Stimulated activated CD4-positive, alpha-beta T cell treated with anti-CD3 and anti-CD28 coated beads, Interleukin-1b, Interleukin-23, amount 100 ng/mL, for 24 hours (primary cell): ENCODE measurements at places on chromosomes 3 and 15.

- no peak for DNase-seq
Measured at GRCh38 chr3:145035682-145036081, 1064.1 kb downstream of the DIPK2A start.

- no peak for DNase-seq
Measured at GRCh38 chr3:45538641-45538986, 55.9 kb upstream of the LIMD1 start.

DNA sequence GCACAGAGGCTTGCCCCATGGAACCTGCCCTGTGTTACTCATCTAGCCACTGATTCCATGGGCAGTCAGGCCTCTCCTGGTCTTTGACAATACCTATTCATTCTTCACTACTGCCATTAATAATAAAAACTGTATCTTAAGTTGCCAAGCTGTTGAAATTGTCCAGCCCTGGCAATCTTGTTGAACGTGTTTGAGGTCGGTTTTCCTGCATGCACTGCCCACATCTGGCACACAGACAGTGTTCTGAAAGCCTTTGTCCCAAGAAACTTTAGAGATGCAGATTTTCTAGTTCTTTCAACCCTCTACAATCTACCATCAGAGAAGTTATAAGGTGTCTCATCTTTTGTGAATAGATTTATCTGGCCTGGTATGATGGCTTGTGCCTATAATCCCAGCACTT, 567.2 kb upstream of the NECTIN3 start:
- no peak for DNase-seq

GRCh38 chr15:88627463-88627862, 6.3 kb downstream of the AEN start:
- no peak for DNase-seq

DNA sequence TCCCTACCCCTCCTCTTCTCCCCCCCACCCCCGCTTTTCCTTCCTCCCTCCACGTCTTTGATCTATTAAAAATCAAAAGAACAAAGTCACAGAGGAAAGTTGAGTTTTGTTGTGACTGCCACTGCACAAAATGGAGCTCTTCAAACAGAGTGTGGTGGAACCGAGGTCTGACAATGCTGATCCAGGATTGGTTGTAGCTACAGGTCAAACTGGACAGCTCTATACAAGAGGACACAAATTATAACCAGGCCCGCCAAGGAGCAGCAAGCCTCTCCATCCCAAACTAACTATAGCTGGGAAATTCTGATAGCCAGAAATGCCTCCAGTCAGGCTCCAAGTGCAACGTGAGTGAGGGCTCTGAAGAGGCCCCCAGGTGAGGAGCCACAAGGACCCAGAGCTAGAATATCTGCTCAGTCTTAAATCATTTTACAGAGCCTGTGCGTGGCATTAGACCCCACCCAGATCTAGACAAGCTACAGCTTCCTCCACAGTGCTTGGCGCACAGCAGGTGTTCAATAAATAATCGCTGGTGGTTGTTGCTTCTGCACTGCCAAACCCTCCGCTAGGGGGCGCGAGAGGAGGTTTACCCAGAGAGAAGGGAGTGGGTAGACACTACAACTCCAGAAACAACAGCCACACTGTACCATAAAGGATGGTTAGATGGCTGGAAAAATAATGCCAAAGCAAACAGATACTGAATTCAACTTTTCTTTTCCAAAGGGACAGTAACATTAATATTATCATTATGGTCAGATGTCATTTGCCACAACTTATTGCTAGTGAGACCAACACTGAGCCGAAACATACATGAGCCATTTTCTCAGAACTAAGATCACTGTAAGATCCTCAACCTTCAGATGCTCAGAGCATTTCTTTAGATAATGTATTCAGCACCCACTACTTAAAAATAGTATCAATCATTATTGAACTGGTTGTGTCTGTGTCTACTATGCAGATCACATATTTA, 44.6 kb downstream of the ZIC4 start:
- peak; percentile 4 for DNase-seq

- DNase-seq: no peak
Measured at GRCh38 chr15:56208185-56208584, 35.5 kb downstream of the RFX7 start.

- DNase-seq: no peak
Measured at GRCh38 chr3:50340448-50341329, at the start of gene RASSF1. TSS of gene RASSF1 (minus strand) at chr3:50340836. CDS start at chr3:50340805, 31 bp downstream.

DNA sequence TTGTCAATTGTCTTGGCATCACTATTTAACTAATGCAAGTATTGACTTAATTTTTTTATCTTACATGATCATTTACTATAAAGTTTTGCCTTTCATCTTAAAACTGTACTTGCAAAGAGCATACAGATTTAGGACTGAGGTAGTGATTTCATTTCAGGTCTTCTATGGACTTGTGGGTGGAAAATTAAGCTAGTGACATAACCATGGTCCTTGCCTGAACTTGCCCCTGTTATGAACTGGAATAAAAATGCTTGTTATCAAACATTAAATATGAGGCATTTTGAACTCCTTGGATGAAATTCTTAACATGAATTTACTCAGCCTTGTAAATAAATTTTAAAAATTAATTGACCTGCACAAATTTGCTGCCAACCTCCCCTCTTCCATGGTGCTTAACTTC, 712.0 kb downstream of the NAALADL2 start:
- no peak for DNase-seq

DNA sequence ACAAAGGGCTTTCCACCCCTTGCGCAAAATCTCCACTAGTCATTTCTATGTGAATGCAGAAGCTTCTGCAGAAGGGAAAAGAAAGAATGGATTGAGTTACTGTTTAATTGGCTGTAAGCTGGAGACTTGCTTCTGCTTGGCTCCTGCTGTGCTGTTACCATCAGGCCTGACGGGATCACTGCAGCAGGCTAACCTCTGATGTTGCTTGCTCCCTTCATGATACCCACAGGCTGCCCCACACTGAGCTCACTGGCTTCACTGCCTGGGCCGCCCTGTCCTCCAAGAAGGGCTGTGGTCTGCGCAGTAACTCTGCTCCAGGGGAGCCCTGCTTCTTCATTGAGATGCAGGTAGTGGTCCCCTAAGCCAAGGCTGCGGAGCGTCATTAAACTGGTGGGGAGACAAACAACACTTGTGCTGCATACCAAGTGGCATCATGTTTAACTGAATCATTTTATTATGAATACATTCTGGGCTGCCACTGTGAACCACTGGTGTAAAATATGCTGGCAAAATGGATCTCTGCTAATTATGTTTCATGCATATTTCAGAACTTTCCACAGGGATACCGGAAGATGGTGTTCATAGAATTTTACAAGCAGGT, 78.6 kb downstream of the WDR49 start:
- DNase-seq: no peak

- DNase-seq: no peak
Measured at GRCh38 chr3:71846185-71846584, 61.2 kb upstream of the PROK2 start.

DNA sequence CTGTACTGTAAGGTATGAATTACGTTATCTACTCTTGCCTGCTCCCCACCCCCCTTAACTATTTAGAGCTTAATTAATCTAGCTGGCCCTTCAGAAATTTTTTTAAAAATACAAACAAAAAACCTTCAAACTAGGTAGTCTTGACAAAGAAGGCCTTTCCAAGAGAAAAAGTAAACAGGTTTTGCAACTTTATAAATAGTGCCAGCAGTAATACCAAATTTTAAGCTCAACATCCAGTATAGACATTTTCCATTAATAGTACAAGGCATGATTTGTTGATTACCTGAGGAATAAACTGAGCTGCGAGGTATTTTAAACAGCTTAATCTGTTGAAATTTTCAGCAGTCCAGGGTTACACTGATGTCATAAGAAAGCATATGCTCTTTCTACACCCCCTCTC, 20.1 kb downstream of the STX19 start:
- DNase-seq: no peak

DNA sequence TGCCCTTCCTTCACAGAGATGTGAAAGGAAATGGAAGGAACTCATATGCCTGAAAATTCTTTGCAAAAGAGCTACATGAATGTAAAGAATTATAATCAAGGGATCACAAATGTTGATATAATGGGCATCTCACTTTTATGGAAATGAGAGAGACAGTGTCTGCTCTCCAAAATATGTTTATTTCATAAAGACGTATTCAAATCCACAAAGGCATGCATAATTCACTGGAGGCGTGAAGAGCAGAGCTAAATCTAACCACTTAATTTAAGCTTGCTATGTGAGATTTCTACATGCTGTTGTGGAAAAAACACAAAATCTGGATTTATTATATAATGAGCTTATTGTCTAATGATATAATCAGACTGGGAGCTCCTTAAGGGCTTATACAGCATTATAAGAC, 469.1 kb downstream of the RAP2B start:
- DNase-seq: no peak

GRCh38 chr3:38112378-38112761, 24.6 kb downstream of the ACAA1 start:
- no peak for DNase-seq

- no peak for DNase-seq
Measured at GRCh38 chr15:69812861-69813261, 284.9 kb downstream of the TLE3 start.

GRCh38 chr3:173954647-173955046, 557.1 kb downstream of the NLGN1 start:
- no peak for DNase-seq

DNA sequence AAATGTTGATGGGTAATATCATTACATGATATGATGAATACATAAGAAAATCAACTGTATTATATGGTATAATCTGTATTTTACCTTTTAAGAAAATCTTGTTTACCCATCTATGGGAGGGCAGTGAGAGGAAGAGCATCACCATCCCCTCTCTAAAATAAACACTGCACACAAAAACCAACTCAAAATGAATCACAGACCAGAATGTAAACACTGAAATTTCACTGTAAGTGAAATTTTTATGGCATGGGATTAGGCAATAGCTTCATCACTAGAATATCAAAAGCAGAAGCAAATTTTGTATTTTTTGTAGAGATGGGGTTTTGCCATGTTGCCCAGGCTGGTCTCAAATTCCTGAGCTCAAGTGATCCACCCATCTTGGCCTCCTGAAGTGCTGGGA, 26.2 kb downstream of the IFT80 start:
- no peak for DNase-seq

GRCh38 chr3:30658328-30659052, 52.1 kb downstream of the TGFBR2 start:
- peak; percentile 41 for DNase-seq

DNA sequence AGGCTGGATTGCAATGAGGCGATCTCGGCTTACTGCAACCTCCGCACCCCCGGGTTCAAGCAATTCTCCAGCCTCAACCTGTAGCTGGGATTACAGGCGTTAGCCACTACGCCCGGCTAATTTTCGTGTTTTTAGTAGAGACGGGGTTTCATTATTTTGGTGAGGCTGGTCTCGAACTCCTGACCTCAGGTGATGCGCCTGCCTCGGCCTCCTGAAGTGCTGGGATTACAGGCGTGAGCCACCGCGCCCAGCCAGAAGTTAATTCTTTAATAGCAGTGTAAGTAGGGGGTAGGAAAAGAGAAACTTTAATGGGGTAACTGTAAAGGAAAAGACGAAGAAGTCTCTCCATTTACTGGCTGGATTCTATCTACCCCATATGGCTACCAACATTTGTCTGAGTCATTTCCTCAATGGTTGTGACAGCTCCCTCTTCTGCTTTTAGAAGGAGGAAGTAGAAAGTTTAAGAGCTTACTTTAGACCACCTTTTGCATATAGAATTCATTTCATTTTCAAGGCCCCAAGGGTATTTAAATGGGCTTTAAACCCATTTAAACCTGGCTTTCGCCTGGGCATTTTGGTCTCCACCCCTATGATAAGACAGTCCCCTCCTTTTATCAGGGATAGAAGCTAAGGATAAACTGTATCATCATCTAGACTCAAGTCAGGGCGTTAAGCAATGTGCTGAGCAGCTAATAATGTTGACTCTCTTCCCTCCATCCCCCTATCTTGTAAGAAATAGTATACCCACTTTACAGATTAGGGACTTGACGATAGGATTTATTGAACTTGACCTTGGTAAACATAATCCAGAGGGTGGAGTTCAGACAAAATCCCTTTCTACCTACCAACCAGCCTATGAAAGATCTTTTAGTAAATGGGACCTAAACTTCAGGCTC, 1.1 kb upstream of the CDV3 start:
- DNase-seq: no peak

DNA sequence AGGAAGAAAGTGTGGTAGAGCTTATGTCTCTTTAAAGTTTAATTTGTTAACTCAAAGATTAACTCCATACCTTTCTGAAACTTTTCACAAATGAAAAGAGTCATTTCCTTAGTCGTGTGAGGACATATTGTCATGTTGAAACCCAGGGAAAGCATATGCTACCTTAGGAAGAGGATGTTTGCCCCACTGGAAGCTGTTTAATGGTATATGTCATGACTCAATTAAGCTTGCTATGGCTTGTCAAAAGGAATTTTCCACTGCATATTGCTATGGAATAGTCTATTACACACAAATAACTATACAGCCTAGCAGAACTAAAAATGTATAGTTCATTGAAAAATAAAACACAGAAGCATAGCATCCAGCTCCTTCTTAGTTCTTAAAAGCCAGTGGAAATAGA, 69.9 kb downstream of the NSUN3 start:
- no peak for DNase-seq

DNA sequence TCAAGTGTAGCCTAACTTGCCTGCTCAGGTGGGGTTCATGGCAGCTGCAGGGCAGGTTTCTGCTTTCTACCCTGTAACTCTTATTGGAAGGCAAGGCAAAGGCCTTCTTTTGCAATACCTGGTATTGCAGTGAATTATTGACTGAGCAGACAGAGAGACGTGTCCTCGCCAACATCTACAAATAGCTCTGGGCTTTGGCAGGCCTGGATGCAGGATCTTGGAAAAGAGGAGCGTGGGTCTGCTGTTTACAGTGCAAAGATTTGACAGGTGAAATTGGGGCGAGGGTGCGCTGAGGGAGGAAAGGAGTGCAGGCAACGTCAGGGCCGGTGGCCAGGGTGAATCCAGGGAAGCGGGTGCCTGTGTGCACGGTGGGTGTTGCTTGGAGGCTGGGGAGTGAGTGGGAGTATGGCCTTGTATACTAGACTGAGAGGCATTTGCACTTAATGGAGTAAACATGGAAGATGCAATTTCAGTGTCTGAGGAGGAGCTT, 44.5 kb downstream of the ST6GAL1 start:
- DNase-seq: no peak

DNA sequence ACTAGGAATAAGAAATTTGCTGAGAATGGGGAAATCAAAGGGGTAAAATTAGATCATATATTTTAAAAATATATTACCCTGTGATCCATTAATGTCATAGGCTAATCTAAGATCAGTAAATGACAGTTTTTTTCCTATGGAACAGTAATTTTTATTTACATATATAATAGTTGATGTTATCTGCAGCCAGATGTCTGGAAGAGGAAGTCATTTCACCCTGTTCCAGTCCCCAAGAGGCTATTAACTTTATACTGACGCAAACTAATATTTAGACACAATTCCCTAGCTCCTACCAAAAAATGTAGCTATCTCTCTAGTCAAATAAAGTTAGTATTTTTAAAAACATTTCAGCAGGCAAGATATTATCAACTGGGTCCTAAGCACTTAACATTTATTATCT, 558.0 kb downstream of the MECOM start:
- DNase-seq: no peak
